ENCODE measurements at places on chromosomes 1 and 21.

DNA sequence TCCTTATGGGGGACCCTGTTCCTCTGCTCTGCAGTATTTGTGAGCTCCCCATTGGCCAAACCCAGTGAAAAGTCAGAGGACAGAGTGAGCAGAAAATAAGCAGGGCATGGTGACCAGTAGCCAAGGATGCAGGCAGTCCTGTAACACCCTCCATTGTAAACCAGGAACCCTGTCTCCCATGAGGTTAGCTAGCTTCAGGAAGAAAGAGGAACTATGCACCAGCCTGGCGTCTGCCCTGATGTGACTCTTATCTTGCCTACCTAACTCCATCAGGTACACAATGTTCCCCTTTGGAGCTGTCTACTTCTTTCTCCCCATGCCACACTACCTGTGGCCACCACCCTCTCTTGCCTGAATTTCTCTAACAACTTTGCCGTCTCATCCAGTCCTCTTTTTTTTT lies 119.2 kb downstream of the LRIG2 start:
- DNase-seq = no peak

- peak; percentile 83 for DNase-seq
These were observed 27.9 kb downstream of the SSBP3 start for GRCh38 chr1:54378157-54378873.

GRCh38 chr1:69081668-69082067 lies 486.1 kb upstream of the LRRC7 start:
- no peak for DNase-seq

DNA sequence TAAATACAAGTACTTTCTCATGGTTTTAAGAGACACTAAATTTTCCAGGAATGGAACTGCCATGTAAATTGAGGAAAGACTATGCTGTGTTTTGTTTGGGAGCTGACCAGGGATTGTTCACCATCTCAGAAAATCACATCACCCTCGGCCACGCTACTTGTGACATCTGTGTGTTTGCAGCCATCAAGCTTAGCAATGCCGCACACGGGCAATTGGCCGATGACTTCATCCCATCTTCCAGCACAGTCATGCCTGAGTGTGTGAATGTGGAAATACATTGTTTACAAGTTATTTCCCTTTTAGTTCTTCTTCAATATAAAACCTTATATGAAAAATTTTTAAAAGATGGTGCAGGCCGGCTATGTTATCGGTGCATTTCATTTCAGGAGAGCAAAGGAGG lies 121.6 kb downstream of the GLIS1 start:
- DNase-seq = no peak

GRCh38 chr1:6142036-6142621 lies 38.0 kb downstream of the CHD5 start:
- DNase-seq = no peak

DNA sequence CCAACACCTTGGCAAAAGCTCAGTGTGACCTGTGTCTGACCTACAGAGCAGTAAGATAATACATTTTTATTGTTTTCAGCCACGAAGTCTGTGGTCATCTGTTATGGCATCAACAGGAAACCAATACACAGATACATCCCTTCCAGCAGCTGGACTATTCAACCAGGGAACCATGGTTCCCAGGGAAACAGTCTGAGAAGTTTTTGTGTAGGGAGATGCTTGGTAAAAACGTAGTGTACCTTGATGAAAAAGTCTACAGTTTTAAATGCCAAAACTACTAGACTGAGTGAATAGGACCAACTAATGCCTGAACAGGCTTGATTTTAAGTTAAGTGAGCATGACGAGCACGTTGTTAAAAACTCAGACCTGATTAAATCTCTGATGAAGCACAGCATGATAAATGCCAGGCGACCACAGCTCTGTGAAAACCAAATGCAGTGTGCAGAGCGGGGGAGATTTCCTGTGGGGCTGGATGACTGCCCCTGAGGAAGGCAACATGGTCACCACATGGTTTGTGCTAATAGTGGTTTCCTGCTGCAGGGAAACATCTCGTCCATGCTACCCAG lies 228.9 kb downstream of the TNR start:
- DNase-seq = no peak

DNA sequence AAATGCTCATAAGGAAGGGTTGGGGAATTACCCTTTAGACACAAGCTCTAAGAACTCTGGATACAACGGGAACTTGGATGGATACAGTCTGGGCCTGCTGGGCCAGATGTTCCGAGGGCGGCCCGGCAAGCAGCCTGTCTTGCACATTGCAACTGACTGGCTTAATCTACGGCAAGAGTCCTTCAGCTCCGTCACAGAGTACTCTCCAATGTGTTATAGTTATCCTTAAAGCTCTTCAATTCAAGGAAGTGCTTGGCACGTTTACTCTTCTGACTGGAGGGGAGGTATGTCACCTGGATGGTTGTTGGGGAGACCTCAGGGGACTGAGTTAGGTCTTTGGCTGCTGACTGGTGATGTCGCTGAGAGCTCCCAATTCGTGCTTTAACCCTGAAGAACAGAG lies 1.1 kb upstream of the CFAP141 start:
- no peak for DNase-seq

- DNase-seq = no peak
These were observed 16.0 kb upstream of the SYNC start for GRCh38 chr1:32718527-32718926.

DNA sequence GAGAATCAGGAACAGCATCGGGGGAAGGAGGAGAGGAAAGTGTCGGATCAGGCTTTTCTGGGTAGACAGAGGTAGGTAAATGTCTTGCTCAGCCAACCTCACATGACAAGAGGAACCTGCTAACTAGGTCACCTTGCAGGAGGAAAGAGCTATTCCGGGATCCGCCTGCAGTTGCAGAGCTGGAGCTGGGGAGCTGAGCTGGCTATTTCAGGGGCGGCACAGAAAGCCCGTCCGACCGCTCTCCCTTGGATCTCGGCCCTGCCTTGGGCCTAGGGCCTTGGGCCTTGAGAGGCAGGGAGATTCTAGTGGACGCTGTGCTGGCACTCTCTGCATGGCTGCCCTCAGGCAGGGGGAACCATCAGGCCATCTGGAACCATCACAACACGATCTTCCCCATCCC lies 56.5 kb upstream of the CTPS1 start:
- DNase-seq = no peak

- no peak for DNase-seq
These were observed 351.2 kb downstream of the MATN1 start for GRCh38 chr1:30371888-30372791.

DNA sequence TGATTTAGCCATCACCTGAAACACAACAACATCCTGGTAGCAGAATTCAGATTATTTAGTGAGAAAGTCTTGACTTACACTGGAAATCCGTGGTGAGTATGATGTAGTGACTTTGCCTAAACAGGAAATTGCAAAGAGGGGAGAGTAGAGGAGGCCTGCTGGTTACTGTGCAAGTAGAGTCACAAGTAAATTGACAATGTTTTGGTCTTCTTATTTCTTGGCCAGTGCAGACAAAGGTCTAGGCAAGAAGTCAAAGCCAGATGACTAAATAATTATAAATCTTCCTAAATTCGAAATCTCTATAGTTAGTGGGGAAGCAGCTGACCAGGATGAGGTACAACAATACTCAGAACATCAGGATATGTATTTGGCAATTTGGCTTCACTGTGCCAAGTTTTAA lies 159.5 kb upstream of the KCTD3 start:
- DNase-seq = no peak

Data from neuronal stem cell (in vitro differentiated cells).